Left lung (tissue), 14 donors: ENCODE measurements at places on chromosomes 5 and 9. TPM values are rescaled to one million over a fixed set of nuclear protein-coding genes. Genes with fewer than 3 reads are reported as not detected.

Gene CYSRT1
- polyA plus RNA-seq, result 3.2 TPM

Gene PCA3
- polyA plus RNA-seq, result 0.46 TPM

Gene PCDHAC2
- 3.0 TPM for polyA plus RNA-seq

DNA sequence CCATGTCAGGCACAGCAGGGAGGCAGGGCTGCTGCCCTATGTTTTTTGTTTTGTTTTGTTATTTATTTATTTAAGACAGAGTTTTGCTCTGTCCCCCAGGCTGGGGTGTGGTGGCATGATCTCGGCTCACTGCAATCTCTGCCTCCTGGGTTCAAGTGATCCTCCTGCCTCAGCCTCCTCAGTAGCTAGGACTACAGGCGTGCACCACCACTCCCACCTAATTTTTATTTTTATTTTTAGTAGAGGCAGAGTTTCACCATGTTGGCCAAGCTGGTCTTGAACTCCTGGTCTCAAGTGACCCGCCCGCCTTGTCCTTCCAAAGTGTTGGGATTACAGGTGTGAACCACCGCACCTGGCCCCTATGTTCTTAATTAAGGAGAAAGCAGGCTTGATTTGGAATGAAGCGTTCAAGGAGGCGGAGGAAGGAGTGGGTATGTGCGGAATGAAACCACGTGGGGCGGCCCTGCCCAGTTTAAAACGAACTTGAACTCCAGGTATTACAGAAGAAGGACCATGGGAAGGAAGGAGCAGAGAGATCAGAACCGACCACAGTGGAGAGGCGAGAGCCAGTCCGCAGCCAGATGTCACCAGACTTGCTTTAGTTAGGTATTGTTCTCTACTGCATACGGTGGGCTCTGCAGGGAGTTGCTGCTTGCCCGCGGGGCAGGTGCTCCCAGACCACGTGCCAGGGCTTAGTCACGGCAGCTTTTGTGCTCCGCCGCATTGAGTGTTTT lies 34.9 kb upstream of the EPB41L4B start:
- DNase-seq, result no peak

DNA sequence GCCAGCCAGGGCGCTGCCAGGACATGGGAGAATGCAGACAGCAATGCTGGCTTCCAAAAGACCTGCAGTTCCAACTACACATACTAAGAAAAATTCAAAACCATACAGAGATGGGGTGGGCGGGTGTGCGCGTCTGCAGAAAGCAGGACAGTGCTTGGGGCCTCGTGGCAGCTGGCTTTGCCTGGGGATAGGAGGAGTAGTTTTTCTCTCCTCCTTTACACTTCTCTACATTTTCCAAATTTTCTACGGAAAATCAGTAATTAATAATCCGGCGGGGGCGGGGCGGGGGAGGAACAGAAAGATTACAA lies 43.6 kb upstream of the SARDH start:
- peak; percentile 37 for DNase-seq

DNA sequence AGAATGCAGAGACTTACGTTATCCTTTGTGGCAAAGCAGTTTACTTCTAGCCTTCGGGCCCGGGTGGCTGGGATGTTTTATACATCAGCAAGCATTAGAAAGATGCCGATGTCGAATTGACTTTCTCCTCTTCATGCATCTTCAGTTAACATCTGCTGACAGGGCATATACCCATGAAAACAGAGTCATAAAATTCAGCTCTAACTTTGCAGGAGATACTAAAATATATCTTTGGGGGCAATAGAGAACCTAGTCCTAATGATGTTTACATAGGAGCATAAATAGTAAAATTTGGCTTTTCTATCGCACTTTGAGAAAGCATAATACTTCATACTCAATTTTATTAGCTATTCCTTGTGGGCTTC lies 247.9 kb downstream of the PRELID2 start:
- DNase-seq, result no peak

DNA sequence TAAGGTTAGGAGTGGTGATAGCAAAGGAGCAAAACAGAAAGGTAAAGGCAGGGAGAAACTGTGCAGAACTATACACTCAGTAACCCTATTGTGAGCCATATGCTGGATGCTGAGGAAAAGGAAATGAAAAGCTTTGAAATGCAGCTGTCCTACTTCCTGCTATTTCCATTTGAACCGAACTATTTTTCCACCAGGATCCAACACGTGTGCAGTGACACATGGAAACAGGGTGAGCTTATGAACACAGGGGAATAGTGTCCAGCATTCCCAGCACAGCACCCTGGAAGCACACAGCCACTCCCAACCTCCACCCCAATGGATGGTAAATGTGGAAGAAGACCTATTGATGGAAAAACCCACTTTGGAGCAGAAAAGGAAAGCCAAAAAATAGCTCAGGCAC lies 69.0 kb upstream of the SLC12A2 start:
- DNase-seq, result no peak

GRCh38 chr5:142869886-142870285 lies 99.7 kb downstream of the ARHGAP26 start:
- no peak for DNase-seq

- no peak for DNase-seq
These were observed 1495.6 kb upstream of the CDH6 start for GRCh38 chr5:29697785-29698414.
